ENCODE measurements at places on chromosomes 12 and 14. TPM values are rescaled to one million over a fixed set of nuclear protein-coding genes. Genes with fewer than 3 reads are reported as not detected.

The KCNH5 gene
- total RNA-seq = not detected

The DYRK4 gene
- total RNA-seq = 20.6 TPM

The GNPTAB gene
- 64.2 TPM for total RNA-seq

The TMEM52B gene
- not detected for total RNA-seq

The PXN gene
- 96.6 TPM for total RNA-seq

The PROX2 gene
- 0.52 TPM for total RNA-seq
